GOT3 (cell line): ENCODE measurements at places on chromosomes 16 and 17.

GRCh38 chr17:61689610-61690180, 98.7 kb upstream of the NACA2 start:
- no peak for DNase-seq

GRCh38 chr16:52460639-52461178, 86.2 kb downstream of the TOX3 start:
- DNase-seq, result no peak

GRCh38 chr16:50602531-50603205, 54.5 kb downstream of the NKD1 start:
- no peak for DNase-seq

GRCh38 chr17:66135896-66136295, 56.0 kb downstream of the CEP112 start:
- no peak for DNase-seq

DNA sequence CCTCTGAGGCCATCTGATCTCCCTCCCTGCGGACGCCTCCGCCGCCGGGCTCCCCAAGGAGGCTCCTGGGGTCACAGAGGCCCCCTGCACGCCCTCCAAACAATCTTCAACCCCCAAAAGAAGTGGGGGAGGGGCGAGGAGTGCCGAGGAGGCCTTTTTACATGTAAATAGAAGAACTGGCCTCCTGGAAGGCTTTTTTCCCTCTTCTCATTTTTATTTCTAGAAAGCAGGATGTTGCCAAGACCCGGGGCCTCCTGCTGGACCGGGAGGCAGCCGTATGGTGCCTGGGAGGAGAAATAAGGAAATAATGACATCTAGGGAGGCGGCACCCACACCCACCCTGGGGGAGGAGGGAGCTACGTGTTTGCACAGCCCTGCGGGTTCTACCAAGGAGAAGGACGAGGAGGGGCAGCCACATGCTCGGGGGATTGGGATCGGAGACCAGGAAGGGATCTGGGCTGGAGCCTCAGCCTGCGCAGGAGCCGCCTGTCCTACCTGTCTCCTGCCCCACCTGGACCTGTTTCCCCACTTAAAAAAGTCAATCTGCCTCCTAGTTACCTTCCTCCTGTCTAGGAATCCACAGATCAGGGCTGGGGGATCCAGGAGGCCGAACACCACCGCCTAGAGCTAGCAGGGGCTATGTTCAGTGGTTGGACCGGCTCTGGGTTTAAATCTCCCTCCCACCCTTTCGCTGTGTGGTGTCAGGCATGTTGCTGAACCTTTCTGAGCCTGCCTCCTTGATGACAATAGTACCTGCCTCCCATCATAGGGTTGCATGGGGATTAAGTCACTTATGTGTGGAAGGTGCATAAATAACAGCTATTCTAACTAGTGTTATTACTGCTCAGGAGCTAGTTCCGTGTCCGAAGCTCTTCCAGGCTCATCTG, 175.7 kb upstream of the GSE1 start:
- no peak for DNase-seq

GRCh38 chr16:51407921-51408320, 256.9 kb upstream of the SALL1 start:
- DNase-seq, result no peak

- no peak for DNase-seq
These were observed 23.0 kb downstream of the KCNJ16 start for GRCh38 chr17:70098030-70098429.

GRCh38 chr16:58035356-58036170, 10.0 kb downstream of the MMP15 start:
- DNase-seq, result no peak

DNA sequence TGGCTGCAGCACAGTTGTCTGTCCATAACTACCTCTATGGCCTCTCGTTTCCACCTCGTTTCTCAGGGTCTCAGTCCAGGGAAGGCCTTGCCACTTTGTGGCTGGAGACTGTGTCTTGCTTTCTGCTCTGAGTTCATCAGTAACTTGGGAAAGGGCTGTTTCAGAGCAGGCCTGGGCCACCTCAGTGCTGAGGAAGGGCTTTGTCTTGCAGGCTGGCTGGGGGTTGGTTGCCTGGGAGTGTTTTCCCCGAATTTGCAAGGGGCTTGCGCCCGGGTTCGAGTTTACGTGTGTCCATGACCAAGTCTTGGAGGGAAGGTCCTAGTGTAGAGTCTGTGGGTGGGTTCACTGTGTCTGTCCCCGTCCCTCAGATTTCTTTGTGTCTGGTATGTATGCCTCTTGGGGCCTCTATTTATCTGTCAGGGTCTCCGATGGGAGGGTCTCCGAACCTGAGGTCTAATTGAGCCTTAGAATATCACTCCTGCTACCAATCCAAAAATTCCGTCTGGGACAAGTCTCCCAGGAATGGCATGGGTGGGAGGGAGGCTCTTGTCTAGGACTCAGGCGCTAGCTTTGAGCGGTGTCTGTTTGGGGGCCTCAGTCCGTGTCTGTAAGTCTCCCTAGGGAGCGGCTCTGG, 594 bp upstream of the TGFB1I1 start:
- DNase-seq, result no peak

DNA sequence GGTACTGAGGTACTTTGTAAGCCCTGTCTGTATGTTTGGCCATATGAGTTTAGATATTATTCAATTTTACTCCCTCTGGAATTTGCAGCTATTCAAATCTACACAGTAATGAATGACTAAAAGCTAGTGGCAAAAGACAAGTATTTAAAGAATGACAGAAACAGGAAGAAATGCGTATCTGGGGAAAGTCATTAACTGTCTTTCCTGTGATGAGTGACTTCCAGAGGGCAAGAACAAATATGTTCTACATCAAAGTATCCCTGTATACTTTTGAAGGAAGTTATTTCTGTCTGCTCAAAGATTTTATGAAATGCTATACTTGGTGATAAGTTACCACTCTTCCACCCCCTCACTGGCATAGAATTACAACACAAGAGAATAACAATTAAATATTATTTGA, 489.3 kb upstream of the SOX9 start:
- no peak for DNase-seq

GRCh38 chr16:84323606-84324005, 28.9 kb downstream of the WFDC1 start:
- no peak for DNase-seq

DNA sequence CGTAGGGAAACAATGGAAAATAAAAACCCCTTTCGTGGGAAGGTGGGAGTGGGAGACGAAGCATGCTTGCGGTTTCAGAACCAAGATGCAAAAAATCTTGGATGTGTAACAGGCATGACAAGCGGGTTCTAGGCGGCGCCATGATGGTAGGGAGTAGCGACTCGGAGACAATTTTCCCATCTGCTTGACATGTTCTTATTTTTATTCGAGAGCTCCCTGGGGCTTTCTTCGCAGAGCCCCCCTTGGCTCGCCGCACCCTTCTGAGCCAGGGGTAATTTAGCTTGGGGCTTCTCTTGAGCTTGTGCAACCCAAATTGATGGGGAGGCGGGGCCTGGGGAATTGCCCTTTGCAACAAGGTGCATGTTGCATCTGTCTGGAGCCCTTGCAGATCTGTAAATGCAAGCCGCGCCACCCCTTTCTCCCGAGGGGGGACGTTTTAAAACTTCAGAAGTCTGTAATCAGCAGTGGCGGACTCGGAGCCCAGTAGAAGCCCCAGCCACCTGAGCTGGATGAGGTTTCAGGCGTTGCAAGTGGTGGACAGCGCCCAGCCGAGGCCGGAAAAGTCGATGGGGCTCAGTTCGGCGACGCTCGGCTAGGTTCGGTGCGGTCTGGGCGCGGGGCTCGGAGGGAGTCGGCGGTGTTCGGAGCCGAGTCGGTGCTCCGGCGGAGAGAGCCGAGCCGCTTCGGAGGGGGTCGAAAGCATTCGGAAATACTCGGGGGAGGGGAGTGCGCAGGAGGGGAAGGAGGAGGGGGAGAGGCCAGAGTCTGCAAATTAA, 2.9 kb downstream of the GNAO1 start:
- no peak for DNase-seq

DNA sequence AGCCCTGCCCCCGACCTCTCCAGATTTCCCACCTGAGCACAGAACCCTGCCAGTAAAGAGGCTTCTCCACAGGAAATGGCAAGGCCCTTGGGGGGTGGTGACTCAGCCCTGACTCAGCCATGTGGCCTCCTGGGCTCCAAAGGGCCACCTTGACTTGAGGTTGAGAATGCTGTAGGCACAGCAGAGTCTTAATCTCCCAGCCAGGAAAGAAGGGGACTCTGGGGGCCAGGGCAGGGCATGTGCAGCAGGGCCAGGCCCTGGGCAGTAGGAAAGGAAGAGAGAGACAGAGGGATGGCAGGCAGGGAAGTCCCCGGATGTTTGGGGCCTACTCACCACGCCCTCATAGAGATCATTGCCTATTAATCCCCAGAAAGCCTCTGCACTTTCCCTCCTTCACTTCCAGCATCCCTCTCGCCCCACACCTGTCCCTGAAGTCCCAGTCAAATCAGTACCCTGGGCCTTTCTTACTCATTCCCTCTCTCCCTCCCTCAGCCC, 4.8 kb upstream of the ITGA3 start:
- peak; percentile 40 for DNase-seq

GRCh38 chr17:36994438-36994837, 45.7 kb downstream of the AATF start:
- no peak for DNase-seq

DNA sequence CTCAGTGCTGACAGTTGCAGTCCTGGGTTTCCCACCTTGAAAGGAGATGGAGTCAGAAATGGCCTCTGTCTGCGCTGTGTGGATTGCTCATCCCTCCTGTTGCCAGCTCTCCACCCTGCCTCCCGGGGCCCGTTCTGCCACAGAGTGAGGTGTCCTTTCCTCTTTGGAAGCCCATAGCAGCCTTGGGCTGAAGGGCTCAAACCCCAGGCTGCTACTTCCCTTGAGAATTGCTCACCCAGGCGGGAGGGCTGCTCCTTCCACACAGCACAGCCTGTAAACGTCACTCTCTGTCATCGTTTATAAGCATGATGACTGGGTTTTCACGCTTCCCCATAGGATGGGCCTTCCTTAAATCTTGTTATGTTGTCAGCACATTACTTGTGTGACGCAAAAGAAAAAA, 62.7 kb downstream of the FOXK2 start:
- DNase-seq, result no peak

GRCh38 chr17:7499161-7499560, 15.0 kb downstream of the POLR2A start:
- no peak for DNase-seq

- DNase-seq, result no peak
These were observed 15.9 kb downstream of the GNPTG start for GRCh38 chr16:1367486-1368174.

- DNase-seq, result no peak
These were observed 73.9 kb upstream of the TOB1 start for GRCh38 chr17:50939795-50940684.

DNA sequence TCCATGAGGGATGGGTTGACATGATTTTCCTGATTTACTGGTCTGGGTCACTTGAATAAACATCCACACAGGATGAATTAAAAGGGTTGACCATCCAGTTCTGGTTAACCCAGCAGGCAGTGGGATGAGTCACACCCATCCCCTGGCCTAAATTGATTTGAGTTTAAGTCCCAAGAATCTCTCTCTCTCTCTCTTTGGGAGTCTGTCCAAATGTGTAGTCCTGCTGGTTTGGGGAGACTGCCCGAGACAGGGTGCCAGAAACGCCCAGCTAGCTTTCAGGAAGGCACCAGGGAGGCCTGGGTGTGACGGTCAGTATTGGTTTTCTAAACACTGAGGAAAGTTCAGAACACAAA, 38.8 kb downstream of the SCPEP1 start:
- DNase-seq, result no peak

DNA sequence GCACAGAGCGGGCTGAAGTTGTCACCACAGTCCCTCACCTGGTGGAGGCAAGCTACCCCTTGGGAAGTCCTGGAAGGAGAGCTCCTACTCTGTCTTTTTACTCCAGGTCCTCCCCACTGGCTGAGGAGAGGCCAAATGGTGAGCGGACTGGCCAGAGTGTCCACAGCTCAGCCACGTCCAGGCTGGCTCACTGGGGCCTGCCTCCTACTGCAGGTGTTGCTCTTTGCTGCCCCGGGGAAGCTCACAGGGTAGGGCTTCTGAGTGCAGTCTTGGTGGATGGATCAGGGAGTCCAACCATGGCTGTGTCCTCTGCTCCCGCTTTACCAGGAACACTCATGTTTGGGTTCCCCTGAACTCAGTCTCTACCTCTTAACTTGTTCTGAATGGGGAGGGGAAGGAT, 2.7 kb downstream of the B9D1 start:
- DNase-seq, result no peak

DNA sequence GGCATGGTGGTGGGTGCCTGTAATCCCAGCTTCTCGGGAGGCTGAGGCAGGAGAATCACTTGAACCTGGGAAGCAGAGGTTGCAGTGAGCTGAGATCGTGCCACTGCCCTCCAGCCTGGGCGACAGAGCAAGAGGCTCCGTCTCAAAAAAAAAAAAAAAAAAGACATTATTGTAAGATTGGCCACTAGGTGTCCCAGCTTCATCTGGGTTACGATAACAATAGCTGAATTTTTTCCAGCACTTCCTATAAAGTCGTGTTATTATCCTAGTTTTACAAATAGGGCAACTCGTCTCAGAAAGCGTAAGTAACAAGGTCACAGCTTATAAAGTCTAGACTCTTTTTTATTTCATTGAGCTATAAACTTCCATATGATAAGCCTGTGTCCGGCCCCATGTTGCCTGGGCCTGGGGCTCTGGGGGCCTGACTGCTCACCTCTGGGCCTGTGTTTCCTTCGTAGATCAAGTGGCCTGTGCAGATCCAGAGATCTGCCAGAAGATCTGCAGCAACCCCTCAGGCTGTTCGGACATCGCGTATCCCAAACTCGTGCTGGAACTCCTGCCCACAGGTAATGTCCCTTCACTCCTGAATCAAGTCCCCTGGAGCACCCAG, 60.5 kb downstream of the SLC5A11 start:
- DNase-seq, result no peak

DNA sequence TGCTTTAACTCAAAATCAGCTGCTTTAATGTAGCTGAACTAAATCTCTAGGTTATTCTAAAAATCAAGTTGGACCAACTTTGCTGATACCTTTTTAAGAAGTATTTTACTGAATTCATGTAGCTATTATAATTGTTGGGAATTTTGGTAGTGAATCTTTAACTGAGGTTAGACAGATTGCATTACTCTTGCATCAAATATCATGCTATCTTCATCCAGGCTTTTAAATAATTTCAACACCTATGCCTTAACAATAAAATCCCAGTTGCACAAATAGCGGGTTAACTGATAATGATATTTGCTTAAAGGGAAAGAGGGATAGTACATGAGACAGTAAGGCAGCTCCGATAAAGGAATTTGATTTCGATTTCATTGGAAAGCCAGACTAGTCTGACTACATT, 241.3 kb upstream of the TBX2 start:
- DNase-seq, result no peak

GRCh38 chr17:3913531-3914311, 2.5 kb downstream of the P2RX1 start:
- DNase-seq, result peak; percentile 33
